ENCODE measurements at places on chromosomes 2 and 18.

DNA sequence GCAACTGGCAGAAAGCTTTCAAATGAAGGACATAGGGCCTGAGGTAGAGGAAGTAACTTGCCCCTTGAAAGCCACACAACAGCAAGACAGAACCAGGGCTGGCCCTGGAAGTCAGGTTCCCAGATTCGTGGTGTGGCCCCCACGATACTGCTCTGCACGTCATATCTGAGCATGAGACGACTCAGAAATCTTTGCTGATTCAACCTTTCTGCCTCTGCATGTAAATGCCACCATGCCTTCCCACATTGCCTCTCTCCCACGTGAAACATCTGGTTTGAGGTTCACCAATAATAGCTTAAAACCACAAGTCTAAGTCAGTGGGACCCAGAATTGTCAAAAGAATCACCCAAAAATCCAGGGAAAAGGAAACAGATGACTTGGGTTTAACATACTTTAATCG is 214.0 kb upstream of the TRIB2 start:
- peak; percentile 21 for DNase-seq

- DNase-seq: no peak
Measured at GRCh38 chr18:71625556-71626090, 918.5 kb downstream of the CBLN2 start.

DNA sequence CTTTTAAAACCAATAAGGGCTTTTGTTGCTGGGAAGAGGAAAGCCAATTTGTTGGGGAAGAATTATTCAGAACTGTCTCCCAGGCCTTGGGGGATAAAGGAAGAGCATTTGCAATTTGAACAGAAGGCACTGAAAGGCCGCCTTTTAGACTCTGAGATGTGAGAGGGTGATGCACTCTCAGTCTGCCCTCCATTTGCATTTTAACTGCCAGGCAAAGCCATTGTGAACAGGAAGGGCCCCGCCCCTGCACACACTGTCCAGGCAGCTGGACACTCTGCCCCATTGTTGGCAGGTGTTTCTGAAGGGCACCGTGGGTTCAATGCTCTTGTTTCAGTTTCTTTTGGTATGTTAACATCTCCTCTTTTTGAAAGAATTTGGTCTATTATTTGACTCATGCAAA is 169.5 kb upstream of the COPS8 start:
- DNase-seq: no peak

DNA sequence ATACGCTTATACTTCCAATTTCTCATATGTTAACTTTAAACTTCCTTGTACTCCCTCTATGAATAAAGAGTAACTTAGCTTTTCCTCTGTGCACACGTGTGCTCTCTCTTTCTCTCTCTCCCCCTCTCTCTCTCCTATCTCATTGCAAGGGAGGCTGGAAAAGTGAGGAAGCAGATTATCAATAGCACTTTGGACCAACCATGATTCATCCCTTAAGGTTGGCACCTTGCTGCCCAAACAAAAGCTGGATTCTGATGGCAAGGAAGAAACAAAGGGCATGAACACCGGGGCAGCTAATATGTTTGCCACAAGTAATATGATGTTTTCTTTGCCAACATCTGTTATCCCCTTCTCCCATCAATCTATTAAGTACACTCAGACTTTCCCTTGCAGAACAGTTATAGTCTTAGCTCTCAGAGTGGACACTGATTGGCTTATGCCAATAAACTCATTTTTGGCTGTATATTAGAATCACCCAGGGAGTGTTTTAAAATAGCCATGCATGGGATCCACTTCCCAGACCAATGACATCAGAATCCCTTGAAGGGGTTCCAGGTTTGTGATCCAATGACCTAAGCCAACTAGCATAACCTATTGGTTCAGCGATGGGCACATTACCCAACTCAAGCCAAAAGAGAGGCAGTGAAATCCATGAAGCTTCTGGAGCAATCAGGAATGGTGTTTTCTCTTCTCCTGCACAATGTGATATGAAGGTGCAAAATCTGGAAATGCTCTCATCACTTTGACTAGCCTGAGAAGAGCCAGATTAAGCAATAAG is 60.3 kb downstream of the MREG start:
- DNase-seq: no peak

GRCh38 chr2:80135001-80135400 is 169.6 kb downstream of the LRRTM1 start:
- no peak for DNase-seq

- DNase-seq: no peak
Measured at GRCh38 chr2:23496456-23496855, 111.5 kb downstream of the KLHL29 start.

DNA sequence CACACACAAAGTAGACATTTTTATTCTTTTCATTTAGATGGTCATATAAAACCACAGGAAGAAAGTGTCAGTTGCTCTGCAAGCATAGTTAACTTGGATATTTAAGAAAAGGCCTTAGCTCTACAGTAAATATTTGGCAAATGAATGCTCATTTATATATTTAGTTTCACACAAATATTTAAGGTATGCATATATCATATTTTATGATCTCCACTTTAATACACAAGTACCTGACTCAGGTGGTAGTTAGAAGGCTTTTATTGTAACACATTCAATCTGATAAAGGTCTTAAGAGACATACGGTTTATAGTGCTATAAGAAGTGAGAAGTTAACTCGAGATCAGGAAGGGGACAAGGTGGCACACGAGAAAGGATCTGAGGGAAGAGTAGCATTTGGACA is 363.1 kb downstream of the NBAS start:
- DNase-seq: no peak

DNA sequence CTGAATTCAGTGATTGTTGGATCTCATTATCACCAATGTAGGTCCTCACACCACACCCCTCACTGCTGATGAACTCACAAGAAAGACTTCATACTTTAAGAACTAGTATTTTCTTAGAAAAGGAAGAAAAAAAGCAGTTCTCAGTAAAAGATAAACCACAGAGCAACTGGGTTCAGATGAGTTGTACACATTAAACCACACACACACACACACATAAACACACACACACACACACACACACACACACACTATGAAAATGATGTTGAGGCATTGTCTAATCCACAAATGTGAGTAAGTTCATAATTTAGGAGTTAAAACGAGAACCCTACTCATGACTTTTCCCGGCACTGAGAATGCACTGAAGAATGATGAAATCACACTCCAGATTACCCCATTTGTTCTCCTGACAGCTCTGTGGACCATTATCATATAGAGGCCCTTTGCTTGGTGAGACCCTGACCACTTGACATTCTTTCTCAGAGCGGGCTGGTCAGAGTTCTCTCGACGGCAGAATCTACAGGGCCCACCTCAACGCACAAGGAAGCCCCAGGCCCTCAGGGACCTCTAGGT is 106.2 kb downstream of the BCL2 start:
- DNase-seq: peak; percentile 60

GRCh38 chr2:10792660-10793400 is 19.8 kb downstream of the PDIA6 start:
- DNase-seq: no peak

GRCh38 chr2:95264624-95265023 is 9.6 kb upstream of the PROM2 start:
- no peak for DNase-seq

GRCh38 chr18:12766986-12767433 is 64.2 kb downstream of the PSMG2 start:
- no peak for DNase-seq

DNA sequence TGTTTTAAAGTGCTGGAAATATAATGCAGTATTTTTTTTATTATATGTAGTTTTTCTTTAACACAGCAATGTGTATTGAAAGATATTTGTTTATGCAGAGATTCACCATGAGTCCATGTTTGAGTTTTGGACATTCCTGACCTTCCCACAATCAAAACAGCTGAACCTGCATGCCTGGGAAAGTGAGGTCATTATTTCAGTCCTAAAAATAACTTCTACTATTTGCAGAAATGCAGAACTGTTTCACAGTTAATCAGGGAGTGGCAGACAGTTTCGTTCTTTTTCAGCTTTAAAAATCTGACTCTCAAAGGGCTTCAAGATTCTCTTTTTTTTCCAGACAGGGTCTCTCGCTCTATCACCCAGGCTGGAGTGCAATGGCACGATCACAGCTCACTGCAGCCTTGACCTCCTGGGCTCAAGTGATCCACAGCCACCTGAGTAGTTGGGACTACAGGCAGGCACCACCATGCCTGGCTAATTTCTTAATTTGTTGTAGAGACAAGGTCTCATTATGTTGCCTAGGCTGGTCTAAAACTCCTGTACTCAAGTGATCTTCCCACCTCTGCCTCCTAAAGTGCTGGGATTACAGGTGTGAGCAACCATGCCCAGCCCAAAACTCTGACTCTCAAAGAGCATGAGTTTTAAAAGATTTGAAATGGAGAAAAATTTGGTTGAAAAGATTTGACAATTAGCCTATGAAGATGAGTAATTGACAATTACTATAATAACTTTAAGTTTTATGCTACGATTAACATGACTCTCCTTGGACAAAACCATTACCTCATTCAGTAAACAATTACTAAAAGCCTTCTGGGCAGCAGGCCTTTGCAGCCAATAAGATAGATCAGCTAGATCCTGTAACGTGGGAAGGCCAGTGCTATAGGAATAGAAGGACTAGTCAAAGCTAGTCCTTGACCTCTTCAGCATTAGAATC is 5.0 kb upstream of the MYL12B start:
- DNase-seq: no peak

DNA sequence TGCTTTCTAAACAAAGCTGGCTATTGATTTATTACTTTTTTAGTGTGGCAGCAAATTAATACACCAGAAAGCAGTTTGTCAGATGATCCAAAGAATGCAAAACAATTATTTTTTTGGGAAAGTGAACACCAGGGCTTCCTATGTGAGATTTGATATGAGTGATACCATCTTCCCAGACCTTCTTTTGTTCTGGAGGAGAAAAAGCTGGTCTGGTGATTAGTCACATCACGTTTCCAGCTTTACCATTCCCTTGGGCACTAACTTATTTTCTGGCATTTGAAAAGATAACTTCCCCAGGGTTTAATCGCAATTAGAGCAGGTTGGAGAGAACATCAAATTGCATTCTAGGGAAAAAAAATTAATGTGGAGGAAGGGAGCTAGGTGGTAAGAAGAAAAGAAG is 182.9 kb upstream of the TANK start:
- no peak for DNase-seq

GRCh38 chr2:174529916-174530315 is 43.1 kb upstream of the GPR155 start:
- DNase-seq: no peak

- DNase-seq: no peak
Measured at GRCh38 chr2:26767894-26768487, 3.9 kb downstream of the SLC35F6 start.

GRCh38 chr2:43605851-43606250 is 10.0 kb upstream of the THADA start:
- no peak for DNase-seq

GRCh38 chr2:182716650-182716979 is 558 bp downstream of the DNAJC10 start:
- DNase-seq: peak; percentile 8

- no peak for DNase-seq
Measured at GRCh38 chr18:11411048-11411447, 198.3 kb upstream of the SLC35G4 start.

- no peak for DNase-seq
Measured at GRCh38 chr2:6864231-6864754, 1.4 kb downstream of the CMPK2 start.

DNA sequence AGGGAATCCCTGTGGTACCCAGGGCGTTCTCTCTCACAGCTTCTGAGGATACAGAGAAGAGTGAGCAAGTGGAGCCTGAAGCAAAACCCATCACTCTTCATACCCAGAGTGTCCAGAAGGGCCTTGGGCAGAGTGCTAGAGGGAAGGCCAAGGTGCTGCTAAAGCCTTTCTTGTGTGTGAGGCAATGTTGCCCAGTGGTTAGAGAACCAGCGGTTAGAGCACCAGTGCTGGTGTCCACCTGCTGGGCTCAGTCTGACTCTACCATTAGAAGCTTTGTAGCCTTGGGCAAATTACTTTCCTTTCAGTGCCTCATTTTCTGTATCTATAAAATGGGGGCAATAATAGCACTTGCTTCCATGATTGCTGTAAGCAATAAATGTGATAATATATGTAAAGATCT is 210.5 kb upstream of the SKOR2 start:
- DNase-seq: no peak

- no peak for DNase-seq
Measured at GRCh38 chr2:149800624-149801542, 213.3 kb upstream of the MMADHC start.

- no peak for DNase-seq
Measured at GRCh38 chr2:98012561-98012991, 16.8 kb upstream of the TMEM131 start.

DNA sequence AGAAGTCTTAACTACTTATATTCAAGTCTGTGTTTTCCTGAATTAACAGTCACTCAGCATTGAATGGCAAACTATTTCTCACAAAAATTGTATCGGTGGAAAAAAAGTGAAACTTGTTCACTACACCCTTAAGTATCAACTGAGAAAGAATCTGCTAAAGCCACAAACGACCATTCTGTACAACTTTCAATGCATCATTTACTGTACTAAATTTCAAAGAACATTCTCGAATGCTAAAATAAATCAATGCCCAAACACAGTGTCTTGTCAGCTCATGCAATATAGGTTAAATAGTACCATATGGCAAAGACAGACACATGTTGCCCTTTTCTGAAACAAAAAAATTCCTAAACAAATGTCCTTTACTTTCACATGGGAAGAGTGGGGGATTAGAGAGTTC is 9.0 kb downstream of the ZNF516 start:
- DNase-seq: no peak

- no peak for DNase-seq
Measured at GRCh38 chr2:186950694-186951093, 101.7 kb upstream of the ZSWIM2 start.

- peak; percentile 62 for DNase-seq
Measured at GRCh38 chr2:45651415-45652089, at the start of gene PRKCE. Gene PRKCE, plus strand, starts transcription at chr2:45651675.

GRCh38 chr2:88600038-88600465 is 27.2 kb downstream of the EIF2AK3 start:
- peak; percentile 49 for DNase-seq

- DNase-seq: no peak
Measured at GRCh38 chr2:188600536-188601210, 309.0 kb downstream of the GULP1 start.

GRCh38 chr2:96921561-96922319 is 51.9 kb upstream of the SEMA4C start:
- peak; percentile 24 for DNase-seq

- DNase-seq: peak; percentile 39
Measured at GRCh38 chr2:203873921-203874631, 6.5 kb downstream of the CTLA4 start.

- DNase-seq: peak; percentile 45
Measured at GRCh38 chr18:49768051-49768391, 45.3 kb downstream of the ACAA2 start.
